Thoracic aorta (tissue), 2 donors: ENCODE measurements at places on chromosomes 1 and 21.

DNA sequence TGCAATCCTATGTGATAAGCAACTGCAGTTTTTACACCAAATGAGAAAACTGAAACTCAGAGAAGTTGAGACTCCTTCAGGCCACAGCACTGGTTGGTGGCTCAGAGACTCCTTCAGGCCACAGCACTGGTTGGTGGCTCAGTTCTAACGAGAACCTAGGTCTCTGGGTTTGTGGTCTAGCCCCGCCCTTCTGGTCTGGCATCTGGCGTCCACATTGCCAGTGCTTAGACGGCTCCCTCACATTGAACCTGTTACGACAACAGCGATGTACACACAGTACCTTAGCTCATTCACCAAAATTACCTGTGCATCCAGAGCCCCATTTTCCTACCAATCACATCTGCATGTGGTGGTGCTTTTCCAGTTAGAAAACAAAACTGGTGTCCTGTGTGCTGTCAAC, 66.1 kb downstream of the NID1 start:
- no peak for DNase-seq
- no peak overlapping the region for H3K27ac ChIP-seq
- H3K36me3 ChIP-seq: peaks cover under 1% of the 10 kb centered on the region
- no peak overlapping the region for H3K4me3 ChIP-seq

DNA sequence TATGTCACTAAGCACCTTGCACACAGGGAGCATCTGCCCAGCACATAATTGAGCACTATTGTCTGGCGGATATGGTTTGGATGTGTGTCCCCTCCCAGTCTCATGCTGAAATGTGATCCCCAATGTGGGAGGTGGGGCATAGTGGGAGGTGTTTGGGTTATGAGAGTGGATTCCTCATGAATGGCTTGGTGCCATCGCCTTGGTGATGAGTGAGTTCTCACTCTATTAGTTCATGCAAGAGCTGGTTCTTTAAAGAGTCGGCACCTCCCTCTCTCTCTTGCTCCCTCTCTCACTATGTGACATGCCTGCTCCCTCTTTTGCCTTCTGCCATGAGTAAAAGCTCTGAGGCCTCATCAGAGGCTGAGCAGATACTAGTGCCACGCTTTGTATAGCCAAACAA, 9.5 kb downstream of the CTSK start:
- H3K36me3 ChIP-seq: peaks cover 23% of the 10 kb centered on the region
- DNase-seq: no peak
- no peak overlapping the region for H3K27ac ChIP-seq
- no peaks in the 10 kb centered on the region for H3K27me3 ChIP-seq

- H3K4me1 ChIP-seq: no peaks in the 10 kb centered on the region
- no peak for DNase-seq
- no peaks in the 10 kb centered on the region for H3K36me3 ChIP-seq
- no peak overlapping the region for H3K4me3 ChIP-seq
- no peaks in the 10 kb centered on the region for H3K27me3 ChIP-seq
Measured at GRCh38 chr1:18229625-18230024, 122.0 kb downstream of the IGSF21 start.

DNA sequence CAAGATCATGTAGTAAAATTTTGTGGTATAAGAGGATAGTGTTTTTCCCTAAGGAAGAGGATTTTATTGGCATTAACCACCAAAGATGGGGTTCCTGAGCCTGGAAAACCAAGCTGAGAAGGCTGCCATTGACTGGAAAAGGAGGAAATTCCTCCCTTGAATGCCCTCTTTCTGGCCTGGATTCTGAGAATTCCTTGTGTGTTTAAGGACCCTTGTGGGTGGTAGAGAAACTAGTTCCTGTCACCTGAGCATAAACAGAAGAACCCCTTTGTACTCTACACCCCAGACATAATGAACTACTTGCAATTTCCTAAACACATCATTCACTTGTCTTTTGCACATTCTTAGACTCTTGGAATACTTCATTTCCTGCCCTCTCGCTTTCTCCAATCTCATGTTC, 33.1 kb upstream of the CEP350 start:
- DNase-seq: no peak
- peaks cover 29% of the 10 kb centered on the region for H3K36me3 ChIP-seq
- H3K27me3 ChIP-seq: no peaks in the 10 kb centered on the region
- no peak overlapping the region for H3K27ac ChIP-seq

DNA sequence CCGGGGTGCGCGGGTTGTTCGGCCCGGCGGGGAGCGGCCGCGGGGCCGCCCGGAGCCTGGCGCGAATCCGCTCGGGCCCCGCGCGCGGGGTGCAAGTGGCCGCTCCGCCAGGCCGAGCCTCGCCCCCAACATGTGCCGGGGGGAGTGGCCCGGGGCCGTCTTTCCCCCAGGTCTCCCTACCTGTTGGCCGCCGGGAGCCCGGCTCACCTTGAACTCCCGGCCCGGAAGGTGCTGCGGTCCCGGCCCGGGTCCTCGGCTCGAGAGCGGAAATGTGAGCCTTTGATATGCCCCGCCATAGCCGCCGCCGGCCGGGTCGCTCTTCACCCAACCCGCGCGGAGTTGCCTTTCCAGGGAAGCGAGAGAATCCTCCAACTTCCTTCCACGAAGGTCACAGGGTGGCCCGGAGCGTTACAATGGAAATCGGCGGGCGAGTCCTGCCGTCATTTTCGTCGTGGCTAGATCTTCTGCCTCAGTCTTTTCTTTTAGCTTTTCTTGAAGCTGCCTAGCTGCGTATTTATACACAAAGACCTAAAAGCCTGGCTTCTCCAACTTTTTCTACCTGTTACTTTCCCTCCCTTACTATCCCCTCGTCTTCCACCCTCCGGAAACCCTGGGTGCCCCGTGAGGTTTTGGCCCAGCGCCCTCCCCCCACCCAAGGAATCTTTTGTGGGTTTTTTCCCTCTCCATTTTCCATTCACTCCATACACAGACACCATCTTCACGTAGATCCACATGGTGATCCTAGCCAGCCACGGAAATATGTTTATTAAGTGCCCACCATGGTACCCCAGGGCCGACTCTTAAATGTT, 867 bp downstream of the PTGFRN start:
- H3K4me3 ChIP-seq: peak overlapping the region; percentile 91
- DNase-seq: no peak
- H3K4me1 ChIP-seq: peaks cover 5% of the 10 kb centered on the region

- peaks cover 4% of the 10 kb centered on the region for H3K4me1 ChIP-seq
- no peak overlapping the region for H3K27ac ChIP-seq
- H3K4me3 ChIP-seq: no peak overlapping the region
- H3K36me3 ChIP-seq: no peaks in the 10 kb centered on the region
- H3K27me3 ChIP-seq: no peaks in the 10 kb centered on the region
- DNase-seq: no peak
Measured at GRCh38 chr1:31781756-31782371, 17.7 kb upstream of the ADGRB2 start.

- no peak for DNase-seq
- no peaks in the 10 kb centered on the region for H3K27me3 ChIP-seq
- H3K36me3 ChIP-seq: no peaks in the 10 kb centered on the region
- H3K27ac ChIP-seq: no peak overlapping the region
- no peaks in the 10 kb centered on the region for H3K4me1 ChIP-seq
Measured at GRCh38 chr1:4016351-4017130, 116.5 kb upstream of the C1orf174 start.

- no peaks in the 10 kb centered on the region for H3K36me3 ChIP-seq
- no peak overlapping the region for H3K27ac ChIP-seq
- no peak for DNase-seq
- no peak overlapping the region for H3K4me3 ChIP-seq
- H3K27me3 ChIP-seq: no peaks in the 10 kb centered on the region
Measured at GRCh38 chr1:215141460-215141859, 58.9 kb downstream of the KCNK2 start.

GRCh38 chr1:192506741-192507155, 68.8 kb upstream of the RGS1 start:
- H3K36me3 ChIP-seq: no peaks in the 10 kb centered on the region
- no peak for DNase-seq
- no peak overlapping the region for H3K27ac ChIP-seq
- H3K4me1 ChIP-seq: peaks cover 8% of the 10 kb centered on the region
- no peak overlapping the region for H3K4me3 ChIP-seq

DNA sequence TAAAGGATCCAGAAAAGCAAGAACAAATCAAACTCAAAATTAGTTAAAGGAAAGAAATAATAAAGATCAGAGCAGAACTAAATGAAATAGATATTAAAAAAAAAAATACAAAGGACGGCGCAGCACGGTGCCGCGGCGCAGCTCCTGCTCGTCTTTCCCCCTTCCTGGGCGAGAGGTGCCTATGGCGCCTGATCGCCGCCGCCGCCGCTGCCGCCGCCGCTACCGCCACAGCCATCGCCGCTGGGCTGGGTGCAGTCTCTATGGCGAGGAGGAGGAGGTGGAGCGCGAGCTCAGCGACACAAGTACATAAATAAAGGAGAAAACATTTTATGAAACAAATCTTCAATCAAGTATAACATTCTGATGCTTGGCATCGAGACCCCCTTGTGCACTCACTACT, 77.6 kb upstream of the VANGL1 start:
- H3K27ac ChIP-seq: no peak overlapping the region
- no peak overlapping the region for H3K4me3 ChIP-seq
- no peaks in the 10 kb centered on the region for H3K27me3 ChIP-seq
- H3K4me1 ChIP-seq: no peaks in the 10 kb centered on the region
- H3K36me3 ChIP-seq: no peaks in the 10 kb centered on the region
- no peak for DNase-seq

GRCh38 chr1:2414297-2414958, 2.1 kb upstream of the PEX10 start:
- no peak for DNase-seq
- H3K36me3 ChIP-seq: no peaks in the 10 kb centered on the region
- peaks cover 28% of the 10 kb centered on the region for H3K4me1 ChIP-seq
- H3K27ac ChIP-seq: no peak overlapping the region
- peak overlapping the region; percentile 37 for H3K4me3 ChIP-seq

DNA sequence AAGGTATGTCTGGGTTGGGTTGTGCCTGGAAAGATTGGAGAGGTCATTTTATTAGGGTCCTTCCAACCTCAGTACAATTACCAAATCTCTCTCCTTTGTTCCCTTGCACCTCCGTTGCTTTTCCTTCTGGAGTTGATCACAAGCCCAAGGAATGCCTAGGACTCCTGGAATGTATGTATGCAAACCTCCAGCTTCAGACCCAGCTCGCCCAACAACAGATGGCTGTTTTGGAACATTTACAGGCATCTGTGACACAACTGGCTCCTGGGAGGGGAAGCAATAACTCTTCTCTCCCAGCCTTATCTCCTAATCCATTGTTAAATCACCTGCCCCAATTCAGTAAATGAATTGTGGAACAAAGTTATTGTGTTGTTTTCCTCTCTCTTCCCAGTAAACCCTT, 8.3 kb downstream of the TSACC start:
- no peak overlapping the region for H3K4me3 ChIP-seq
- H3K27ac ChIP-seq: no peak overlapping the region
- H3K27me3 ChIP-seq: no peaks in the 10 kb centered on the region
- no peaks in the 10 kb centered on the region for H3K36me3 ChIP-seq
